ENCODE measurements at places on chromosomes 5 and 9.

- no peak for DNase-seq
These were observed 886.9 kb upstream of the DMAC1 start for GRCh38 chr9:8686516-8686915.

- no peak for DNase-seq
These were observed 26.3 kb upstream of the NDFIP1 start for GRCh38 chr5:142082182-142082781.

- no peak for DNase-seq
These were observed 301.1 kb downstream of the PRR16 start for GRCh38 chr5:120765189-120765588.

DNA sequence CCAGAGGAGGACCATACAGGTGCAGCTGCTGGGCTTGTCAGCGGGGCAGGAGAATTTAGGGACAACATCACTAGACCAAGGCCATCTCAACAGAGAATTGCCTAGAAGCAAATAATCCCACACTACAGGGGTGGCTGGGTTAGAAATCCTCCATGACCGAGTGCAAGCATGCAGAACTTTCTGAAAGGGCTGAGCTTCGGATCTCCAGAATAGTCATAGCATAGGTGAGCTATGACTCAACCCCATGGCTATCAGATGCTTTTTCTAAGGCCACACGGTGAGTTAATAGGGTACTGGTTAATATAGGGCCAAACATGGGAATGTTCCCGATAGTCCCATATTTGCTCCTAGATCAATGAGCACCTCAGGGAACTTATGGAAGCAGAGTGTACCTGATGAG is 4.2 kb downstream of the KCNIP1 start:
- no peak for DNase-seq

DNA sequence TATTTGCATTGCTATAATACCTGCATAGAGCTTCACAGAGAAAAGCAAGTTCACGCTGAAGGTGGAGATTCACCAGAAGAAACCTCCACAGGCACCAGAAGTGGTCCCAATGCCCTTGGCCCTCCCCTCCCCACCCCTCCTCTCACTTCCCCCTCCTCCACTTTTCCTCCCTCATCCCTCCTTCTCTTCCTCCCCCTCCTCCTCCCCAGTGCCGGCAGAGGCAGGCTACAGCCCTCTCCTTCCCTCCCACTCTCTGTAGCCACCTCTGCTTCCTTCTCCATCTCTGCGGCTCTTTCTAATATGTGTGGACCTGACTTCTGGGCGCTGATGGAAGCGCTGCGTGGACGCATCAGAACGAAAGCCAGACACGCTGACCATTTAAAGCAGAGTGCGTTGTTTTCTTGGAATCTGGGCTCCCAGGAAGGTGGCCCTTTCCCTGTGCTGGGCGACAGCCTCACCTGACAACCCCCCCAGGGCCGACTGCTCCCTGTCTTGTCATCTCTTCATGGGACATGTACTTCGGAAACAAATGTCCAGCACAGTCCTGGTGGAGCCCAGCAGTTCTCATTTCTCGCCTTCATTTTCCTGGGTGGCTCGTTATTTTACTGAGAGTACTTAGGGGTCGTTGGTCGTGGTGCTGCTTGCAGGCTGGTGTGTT is 29.5 kb downstream of the NDUFS6 start:
- DNase-seq = no peak

- no peak for DNase-seq
These were observed 226.4 kb upstream of the DAP start for GRCh38 chr5:10987276-10987924.

Data from SK-MEL-5 (cell line).